ENCODE measurements at places on chromosomes 3 and 15.
A peak's percentile ranks its signal among the peaks of the same experiment; 100 is the strongest.

GRCh38 chr15:63582718-63583426, 14.3 kb upstream of the FBXL22 start:
- DNase-seq: peak; percentile 88

GRCh38 chr3:72440491-72440890, 407.8 kb downstream of the SHQ1 start:
- no peak for DNase-seq

DNA sequence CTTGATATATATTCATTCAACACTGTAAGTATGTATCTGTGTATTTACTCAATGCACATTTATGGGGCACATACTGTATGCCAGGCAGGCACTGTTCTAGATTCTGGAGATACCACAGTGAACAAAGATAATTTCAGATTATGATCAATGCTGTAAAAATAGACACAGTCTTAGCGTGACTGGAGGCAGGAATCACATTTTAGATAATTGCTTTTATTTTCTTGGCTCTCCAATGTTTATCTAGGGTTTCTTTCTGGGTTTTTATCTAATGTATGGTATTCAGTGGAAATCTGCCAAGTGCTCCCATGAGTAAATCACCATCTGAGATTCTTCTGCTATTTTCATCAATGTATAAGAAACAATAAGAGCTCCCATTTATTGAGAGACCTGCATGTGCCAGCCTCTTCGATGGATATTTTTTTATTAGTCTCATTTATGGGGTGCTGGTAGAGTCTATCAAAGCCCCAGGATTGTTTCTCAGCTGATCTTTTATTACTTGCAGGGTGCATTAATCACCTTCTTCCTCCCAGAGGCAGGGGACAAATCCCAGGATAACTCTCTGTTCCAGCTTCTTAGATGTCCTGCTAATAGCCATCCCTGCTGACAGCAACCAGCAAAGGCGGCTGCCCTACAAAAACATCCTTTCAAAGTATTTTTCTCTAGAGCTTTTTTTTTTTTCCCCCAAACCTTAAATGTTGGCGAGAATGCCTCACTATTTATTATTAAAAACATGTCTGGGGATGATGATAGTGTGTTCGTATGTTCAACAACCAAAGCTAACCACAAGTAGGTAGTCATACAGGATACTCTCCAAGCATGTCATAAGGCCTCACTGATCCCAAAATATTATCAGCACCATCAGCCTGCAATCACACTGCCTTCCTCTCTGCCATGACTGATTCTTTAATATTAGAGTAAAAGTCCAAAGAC, 331.0 kb upstream of the RASGRP1 start:
- peak; percentile 72 for DNase-seq

DNA sequence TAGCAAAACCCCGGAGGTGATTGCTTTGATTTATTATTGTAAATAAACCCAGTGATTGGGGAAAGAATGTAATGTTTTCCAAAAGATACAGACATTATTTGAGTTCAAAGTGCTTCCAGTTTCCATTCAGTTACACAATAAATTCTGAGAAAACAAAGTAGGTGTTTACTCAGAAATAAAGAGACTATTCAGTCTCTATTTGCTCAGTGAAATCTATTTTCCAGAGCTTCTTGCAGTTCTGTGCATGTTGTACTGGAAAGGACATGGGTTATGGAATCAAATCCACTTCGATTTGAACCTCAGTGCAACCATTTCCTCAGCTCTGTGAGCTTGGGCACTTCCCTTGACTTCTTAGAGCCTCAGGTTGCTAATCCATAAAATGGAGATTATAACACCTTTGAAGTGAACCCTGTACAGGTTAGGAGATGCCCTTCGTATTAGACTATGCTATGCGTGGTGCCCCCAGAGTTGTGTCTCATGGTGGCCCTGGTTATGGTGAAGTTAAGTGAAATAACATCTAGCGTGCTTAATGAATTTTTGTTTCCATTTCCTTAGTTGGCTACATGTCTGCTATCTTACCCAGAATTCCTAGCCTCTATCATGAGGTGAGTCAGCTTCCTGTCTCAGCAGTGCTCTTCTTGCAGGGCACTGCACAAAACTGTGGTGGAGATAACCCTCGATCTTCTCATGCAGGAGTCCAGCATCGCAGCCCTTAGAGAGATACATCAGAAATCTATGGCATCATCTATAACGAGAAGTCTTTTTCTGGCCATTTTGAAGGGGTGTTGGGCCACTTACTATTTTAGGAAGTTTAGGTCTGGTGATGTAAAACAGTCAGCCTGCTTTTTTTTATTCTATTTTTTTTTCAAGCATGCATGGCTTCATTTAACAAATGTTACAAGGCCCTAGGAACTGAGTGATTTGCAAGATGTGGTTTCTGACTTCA, 97.7 kb downstream of the RPL39L start:
- no peak for DNase-seq

- DNase-seq: no peak
Measured at GRCh38 chr3:126978291-126978690, 4.6 kb upstream of the PLXNA1 start.

GRCh38 chr3:177882124-177882648, 654.0 kb upstream of the KCNMB2 start:
- no peak for DNase-seq

GRCh38 chr3:45832699-45833098, 9.2 kb downstream of the LZTFL1 start:
- peak; percentile 5 for DNase-seq

DNA sequence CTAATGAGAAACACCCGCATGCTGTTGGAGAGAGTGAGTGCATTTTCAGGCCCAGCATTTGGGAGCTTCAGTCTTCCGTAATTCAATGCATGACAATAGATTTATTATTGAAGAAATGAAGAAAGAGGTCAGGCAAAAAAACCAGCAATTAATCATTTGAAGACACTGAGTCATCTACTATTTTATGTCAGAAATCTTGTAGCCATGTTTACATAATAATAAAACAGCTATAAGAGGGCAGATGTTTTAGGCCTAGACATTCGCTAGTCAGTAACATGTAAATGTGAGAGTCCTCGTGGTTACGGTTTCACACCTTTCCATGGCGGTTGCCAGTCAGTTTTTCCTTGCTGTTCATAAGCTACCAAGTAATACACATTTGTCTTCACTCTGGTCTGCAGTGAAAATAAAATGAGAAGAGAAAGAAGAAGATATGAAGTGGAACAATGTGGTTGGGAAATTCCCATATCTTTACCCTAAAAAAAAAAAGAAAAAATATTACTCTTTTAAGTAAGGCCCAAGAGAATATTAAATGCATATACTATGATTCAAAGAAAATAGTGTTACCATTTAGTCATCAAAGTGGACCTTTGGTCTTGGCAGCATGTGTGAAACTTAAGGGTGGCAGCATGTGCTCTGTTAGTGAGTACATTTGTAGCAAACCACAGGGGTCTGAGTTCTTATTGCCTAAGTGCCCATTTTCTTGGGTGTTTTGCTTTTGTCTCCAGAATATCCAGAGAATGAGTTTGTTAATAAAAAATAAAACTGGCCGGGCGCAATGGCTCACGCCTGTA, 140.5 kb upstream of the TBL1XR1 start:
- DNase-seq: peak; percentile 79

DNA sequence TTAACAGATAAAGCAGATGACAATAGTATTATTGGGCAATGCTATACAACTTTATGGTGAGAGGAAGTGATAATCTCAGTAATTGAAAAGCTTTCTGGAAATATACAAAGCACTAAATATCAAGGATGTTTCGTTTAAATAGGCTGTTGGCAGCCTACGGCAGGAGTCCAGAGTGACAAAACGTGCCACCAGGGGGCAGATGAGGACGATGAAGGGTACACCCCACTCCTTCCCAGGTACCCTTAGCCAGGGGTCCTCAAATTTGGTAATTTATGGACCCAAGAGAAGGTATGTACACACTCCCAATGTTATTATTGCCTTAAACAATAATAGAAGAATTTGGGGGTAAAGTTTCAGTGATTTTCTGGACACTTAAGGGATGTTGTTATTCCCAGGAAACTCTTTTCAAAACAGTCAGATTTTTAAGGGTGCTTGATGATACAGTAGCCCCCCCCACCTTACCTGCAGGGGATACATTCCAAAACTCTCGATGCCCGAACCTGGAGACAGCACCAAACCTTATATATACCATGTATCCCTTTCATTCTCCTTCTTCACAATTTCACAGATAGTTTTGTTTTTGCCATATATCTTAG, 1.4 kb upstream of the MAGEL2 start:
- DNase-seq: no peak

- DNase-seq: no peak
Measured at GRCh38 chr3:140595295-140595694, 82.6 kb upstream of the TRIM42 start.
